ENCODE measurements at places on chromosomes 5 and 9. TPM values are rescaled to one million over a fixed set of nuclear protein-coding genes. Genes with fewer than 3 reads are reported as not detected.

LCP2 gene
- 12.7 TPM for total RNA-seq

SV2C gene
- total RNA-seq, result under 0.01 TPM

FOCAD gene
- 60.7 TPM for total RNA-seq

CDX1 gene
- total RNA-seq, result 0.11 TPM

ST8SIA4 gene
- total RNA-seq, result 11.4 TPM

ZDHHC11 gene
- 2.4 TPM for total RNA-seq

ASPN gene
- 12.4 TPM for total RNA-seq

MUSK gene
- 0.16 TPM for total RNA-seq

GPSM1 gene
- 18.2 TPM for total RNA-seq

SPATA31E1 gene
- not detected for total RNA-seq

TRAF2 gene
- total RNA-seq, result 15.2 TPM

VCP gene
- 283 TPM for total RNA-seq

LOX gene
- total RNA-seq, result 12.5 TPM

LHFPL2 gene
- 42.5 TPM for total RNA-seq

OR13C4 gene
- not detected for total RNA-seq

ZER1 gene
- 66.0 TPM for total RNA-seq

TMEM174 gene
- total RNA-seq, result not detected

ARHGEF37 gene
- 4.8 TPM for total RNA-seq

GFI1B gene
- not detected for total RNA-seq

WDR31 gene
- 3.8 TPM for total RNA-seq

PCA3 gene
- not detected for total RNA-seq

FBXW11 gene
- total RNA-seq, result 89.0 TPM

AQP3 gene
- total RNA-seq, result 4.5 TPM

PCDHB10 gene
- 0.90 TPM for total RNA-seq

DEPDC1B gene
- total RNA-seq, result 0.78 TPM

FLT4 gene
- total RNA-seq, result 16.1 TPM

SOHLH1 gene
- not detected for total RNA-seq

PLPPR1 gene
- total RNA-seq, result not detected

ELAVL2 gene
- 13.6 TPM for total RNA-seq

ADAMTS2 gene
- total RNA-seq, result 19.2 TPM

ZNF462 gene
- 50.1 TPM for total RNA-seq

All from adrenal gland (tissue), 19 donors.